ENCODE measurements at places on chromosomes 16 and 17.

- DNase-seq: no peak
These were observed 209.5 kb downstream of the AATF start for GRCh38 chr17:37158290-37158689.

DNA sequence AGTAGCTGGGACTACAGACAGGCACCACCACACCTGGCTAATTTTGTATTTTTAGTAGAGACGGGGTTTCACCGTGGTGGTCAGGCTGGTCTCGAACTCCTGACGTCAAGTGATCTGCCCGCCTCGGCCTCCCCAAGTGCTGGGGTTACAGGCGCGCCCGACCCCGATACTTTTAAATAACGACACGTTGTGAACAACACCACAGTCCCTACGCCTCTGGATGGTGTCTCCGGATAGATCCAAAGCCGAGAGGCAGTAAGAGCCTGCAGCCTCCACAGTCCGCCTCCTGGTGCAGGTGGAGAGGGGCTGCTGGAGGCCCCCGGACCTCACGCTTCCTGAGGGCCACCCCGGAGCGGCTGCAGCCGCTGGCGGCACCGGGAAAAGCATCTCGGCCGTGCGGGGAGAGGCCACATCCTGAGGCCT is 741 bp upstream of the TLCD3A start:
- DNase-seq: no peak

- DNase-seq: no peak
These were observed 71.0 kb upstream of the CCL1 start for GRCh38 chr17:34434052-34434451.

GRCh38 chr16:2223942-2224486 is 623 bp downstream of the E4F1 start:
- DNase-seq: no peak

DNA sequence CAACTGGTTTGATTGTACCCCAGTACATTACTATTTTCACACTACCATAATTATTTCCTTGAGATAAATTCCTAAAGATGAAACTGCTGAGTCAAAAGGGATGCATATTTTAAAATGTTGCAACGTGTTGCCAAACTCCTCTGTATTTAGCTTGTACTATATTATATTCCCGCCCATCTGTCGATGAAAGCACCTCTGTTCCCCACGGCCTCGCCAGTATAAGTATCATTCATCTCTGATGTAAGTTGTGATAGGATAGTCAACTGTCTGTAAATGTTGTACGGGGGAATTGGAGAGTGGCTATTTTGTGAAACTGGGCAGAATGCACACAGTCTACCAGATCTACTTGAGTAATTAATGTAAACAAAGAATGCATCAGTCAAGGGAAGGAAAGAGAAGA is 47.7 kb upstream of the TNRC6A start:
- no peak for DNase-seq

DNA sequence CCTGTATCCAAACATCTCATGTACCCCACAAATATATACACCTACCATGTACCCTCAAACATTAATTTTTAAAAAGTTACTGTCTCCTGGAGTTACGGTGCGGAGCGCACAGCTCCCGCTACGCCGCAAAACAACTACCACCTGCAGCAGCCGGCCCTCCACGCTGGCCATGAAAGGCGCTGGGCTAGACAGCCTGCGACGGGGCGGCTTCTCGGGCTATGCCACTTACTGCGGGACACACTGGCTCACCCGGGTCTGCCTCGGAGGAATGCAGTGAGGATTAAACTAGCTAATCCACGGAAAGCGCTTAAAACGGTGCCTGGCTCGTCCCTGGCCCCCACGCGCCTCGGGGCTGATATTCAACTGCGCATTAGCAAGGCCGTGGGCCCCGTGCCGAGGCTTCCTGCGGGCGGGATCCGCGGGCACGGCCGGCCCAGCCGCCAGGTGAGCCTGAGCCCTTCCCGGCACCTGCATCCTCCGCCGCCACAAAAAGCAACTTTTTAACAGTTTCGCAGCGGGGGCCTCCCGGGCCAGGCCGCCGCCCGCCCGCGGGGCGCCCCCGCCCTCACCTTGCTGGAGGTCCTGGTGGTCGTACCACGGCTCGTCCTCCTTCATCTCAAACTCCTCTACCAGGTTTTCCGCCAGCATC is 633 bp downstream of the CDR2 start:
- no peak for DNase-seq

DNA sequence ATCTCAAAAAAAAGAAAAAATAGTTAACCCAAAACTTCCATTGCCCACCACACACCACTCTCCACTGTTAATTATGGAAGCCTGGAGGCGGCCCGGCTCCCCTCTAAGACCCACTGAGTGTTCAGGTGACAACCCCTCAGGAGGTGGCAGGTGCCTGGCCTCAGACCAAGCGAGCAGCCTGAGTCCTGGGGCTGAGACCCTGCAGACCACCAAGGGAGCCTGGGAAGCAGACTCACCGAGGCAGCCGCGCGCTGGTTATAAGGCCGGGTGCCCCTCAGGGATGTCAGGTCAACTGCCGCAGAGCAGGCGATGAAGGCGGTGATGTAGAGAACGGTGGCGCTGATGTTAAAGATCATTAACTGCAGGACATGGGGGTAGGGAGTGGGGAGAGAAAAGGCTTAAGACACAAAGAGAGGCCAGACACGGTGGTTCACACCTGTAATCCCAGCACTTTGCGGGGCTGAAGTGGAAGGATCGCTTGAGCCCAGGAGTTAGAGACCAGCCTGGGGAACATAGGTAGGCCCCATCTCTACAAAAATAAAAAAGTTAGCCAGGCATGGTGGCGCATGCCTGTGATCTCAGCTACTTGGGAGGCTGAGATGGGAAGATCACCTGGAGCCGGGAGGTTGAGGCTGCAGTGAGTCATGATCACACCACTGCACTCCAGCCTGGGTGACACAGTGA is 13.3 kb downstream of the ARL2BP start:
- DNase-seq: no peak

- DNase-seq: no peak
These were observed 24.8 kb downstream of the PITPNC1 start for GRCh38 chr17:67401598-67402504.

DNA sequence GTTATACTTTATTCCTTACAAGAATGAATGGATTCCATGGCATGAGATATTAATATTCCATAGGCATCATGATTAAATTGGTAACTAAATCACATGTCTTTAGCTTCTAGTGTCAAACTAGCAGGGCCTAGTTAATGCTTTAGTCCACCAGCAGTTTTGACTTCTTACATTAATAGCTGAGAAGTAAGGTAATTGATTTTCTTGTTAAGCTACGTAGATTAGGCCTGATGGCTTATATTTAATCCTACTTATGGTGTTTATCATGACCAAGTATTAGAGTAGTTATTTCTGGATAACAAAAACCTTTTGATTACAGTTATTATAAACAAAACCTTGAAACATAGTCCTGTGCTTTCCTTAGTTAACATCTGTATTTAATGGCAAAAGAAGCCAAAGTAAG is 184.5 kb downstream of the TANC2 start:
- no peak for DNase-seq

DNA sequence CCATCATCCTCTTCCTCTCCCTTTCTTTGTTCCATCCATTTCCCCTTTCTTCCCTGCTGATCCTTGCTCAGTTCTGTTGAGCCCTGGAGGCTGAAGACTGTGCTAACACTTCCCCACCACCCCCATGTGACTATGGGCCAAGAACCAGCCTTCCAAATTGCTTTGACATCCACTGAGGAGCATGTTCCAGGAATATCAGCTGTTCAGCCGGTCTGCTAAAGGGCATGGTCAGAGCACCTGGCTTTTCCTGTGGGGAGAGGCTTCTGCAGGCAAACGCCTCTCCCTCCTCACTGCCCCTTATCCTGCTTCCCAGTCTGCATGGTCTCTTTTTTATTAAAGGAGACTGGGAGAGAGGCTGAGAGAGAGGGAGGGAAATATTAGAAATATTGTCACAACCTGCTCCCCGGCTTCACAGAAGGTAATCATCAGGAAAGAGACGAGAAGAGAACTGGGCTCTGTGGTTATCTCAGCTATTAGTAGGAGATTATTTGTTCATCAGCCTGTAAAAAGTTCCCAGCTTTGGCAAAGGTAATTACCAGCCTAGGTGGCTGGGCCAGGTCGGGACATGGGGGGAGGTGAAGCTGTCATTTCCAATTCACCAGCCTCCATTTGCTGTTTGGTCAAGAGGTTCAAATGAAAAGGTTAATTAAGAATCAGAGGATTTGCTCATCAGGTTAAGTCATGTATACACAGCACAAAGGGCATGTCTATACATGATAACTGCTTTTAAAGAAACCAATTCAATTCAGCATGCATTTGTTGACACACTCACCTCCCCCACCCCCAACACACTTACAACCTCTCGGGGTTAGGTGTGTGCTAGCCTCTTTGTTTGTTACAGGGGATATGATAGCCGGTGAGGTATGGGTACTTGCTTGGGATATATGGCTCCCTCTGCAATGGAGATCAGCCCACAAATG is 83.7 kb upstream of the CRHR1 start:
- no peak for DNase-seq

GRCh38 chr17:14737984-14738651 is 437.2 kb downstream of the HS3ST3B1 start:
- DNase-seq: peak; percentile 38

- no peak for DNase-seq
These were observed 66.1 kb downstream of the AXIN2 start for GRCh38 chr17:65495122-65496055.

DNA sequence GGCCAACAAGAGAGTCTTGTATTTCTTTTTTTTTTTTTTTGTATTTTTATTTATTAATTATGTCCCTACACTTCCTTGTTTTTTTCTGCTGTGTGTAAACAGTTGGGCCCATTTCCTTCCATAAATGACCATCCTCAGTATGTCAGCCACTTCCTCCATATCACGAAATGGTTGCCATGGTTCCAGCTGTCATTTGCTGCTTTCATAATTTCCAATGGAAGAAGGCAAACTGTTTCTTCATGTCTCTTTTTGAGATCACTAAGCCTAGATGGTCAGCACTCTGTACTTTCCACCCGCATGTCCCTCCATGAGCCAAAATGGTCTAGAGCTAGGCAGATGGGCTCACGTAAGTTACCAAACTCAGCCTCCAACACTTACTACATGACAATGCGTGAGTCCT is 133.5 kb upstream of the FOXF1 start:
- DNase-seq: no peak

DNA sequence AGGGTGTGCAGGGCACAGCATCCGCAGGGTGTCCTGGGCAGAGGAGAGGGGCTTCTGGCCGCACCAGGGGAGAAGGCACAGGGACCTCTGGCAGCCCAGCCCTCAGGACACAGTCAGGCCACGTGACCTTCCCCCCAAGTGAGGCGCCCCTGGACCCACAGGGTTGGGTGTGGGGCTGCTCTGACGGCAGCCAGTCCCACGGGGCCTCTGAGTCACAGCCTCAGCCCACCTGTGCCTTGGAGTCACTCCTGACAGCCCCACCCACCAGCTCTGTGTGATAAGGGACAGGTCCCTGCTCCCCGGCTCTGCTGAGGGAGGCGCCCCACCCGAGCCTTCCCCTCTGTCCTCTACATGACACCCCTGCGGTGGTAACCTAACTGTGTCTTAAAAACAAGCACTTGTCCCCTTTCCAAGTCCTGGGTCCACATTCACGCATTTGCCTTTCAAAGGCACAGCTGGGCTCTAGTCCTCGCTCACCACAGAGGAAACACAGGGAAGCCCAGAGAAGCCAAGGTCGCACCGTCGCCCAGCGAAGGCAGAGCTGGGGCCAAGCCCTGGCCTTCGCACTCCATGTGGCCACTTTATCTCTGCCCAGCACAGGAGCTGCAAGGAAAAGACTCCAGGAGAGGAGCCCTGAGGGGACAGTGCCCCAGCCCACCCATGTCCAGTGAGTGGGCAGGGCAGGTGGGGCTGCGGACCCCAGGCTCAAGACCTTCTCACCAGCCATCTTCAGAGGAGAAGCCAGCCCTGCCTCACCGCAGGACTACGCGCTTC is 5.1 kb upstream of the NPTX1 start:
- DNase-seq: no peak

- DNase-seq: no peak
These were observed 35.2 kb downstream of the KIAA0513 start for GRCh38 chr16:85062845-85063244.

GRCh38 chr17:21105064-21105894 is 21.5 kb upstream of the DHRS7B start:
- DNase-seq: no peak

DNA sequence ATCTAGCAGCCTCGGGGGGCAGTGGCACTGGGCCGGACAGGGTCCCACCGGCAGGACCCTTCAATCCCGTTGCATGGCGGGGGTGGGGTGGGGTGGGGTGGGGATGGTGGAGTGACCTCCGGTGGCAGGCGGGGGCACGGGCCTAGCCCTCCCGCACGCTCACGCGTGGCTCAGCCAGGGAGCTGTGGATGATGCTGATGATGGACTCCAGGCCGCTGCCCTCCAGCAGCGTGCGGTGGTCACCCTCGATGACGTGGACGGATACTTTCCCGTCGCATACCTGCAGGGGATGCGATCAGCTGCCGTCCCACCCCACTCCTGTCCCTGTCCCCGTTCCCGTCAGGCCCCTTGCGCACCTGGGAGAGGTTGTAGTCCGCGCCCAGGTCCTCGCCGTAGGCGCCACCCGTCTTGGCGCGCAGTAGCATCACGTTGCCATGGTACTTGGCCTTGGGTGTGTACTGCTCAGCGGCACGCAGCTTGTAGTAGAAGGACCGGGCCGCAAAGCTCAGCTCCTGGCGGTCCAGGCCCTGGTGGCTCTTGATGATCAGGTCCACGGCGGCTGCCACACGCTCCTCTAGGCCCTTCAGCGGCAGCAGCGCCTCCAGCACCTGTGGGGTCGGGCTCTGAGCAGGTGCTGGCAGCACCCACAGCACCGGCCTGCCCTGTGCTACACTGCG is 13.5 kb upstream of the DUS1L start:
- no peak for DNase-seq

DNA sequence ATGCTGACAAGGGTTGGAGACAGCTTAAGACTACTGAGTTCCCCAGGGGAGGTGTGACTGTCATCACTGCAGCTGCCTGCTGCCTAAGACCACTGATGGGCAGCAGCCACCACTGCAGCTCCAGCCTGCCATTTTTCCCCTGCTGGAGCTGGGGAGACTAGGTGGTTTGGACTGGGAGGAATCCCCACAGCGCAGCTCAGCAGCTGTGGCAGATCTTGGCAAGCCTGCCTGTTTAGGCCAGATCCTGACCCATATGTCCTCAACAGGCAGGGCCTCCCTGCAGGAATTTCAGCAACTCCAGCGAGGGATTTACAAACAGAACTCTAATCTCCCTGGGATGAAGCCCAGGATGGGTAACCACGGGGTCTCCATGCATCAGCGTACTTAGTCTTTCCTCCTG is 356.4 kb upstream of the TOM1L1 start:
- DNase-seq: no peak

- no peak for DNase-seq
These were observed 292.0 kb downstream of the CPPED1 start for GRCh38 chr16:12511708-12512107.
